Activated CD4-positive, alpha-beta T cell treated with anti-CD3 and anti-CD28 coated beads for 36 hours (primary cell): ENCODE measurements at places on chromosomes 3 and 15.

GRCh38 chr3:161859865-161860450, 363.4 kb downstream of the OTOL1 start:
- no peak for DNase-seq

DNA sequence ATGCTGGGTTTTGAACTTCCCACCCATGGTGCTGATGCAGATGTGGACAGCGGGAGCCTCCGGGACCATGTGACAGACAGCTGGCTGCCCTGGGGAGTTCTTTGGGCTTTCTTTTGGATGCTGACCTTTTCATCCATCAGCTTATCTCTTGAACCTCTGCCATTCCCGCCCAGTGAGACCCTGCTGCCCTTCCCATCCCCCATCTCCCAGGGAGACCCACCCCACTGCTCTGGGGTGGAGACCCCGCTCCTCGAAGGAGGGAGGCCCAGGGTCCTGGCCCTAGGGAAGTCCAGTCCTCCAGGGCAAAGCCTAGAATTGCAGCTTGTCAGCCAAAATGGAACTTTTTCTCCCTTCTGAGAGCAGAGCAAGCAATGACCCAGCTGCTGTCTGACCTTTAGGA, 64.0 kb downstream of the ITGA11 start:
- DNase-seq = no peak

DNA sequence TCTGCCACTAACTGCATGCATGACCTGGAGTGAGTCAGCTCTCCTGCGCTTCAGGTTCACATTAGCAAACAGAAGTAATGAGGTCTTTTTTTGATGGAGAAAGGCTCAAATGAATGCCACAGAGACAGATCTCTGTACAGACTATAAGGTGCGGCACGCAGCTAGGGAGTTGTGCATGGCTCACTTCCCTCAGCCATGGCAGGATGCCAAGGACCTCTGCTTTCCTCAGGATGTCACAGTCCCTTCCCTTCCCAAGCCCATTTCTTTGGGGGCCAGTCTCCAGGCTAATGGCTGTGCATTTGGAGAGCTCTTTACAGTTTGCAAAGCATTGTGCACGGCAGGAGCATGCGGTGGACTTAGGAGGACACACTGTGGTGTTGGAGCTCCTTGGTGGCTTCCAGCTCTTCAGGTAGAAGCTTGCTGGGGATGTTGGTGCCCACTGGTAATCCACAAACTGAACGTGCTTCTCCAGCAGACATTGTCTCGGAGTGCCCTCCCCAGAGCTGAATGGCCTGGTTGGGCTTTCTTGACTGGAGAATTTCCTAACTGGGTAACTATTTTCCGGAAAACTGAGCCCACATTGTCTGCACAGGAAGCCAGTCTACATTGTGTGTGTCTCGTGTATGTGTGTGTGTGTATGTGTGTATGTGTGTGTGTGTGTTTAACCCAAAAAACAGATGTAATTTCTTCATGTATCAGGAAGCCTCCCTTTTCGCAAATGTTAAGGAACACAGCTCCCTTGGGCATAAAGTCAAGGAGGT, 172.5 kb upstream of the TLE3 start:
- DNase-seq = no peak

DNA sequence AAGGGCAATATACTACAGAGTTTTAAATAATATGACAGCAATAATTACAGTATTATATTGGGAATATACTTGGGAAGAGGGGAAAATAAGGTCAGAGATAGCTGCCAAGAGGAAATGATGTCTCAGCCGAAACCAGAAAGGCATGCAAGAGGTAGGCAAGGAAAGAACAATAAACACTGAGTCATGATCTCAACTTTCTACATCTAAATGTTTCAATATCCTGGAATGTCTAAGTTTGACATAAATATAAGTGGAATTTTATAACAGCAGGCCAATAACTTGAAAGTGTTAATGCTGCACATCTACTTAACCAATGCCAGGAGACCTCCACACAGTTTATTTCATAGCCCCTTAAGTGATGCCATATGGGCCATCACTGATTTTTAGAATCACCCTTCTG, 99.8 kb upstream of the CPNE4 start:
- DNase-seq = no peak

- DNase-seq = no peak
Measured at GRCh38 chr3:40713306-40713705, 188.5 kb downstream of the ZNF621 start.

DNA sequence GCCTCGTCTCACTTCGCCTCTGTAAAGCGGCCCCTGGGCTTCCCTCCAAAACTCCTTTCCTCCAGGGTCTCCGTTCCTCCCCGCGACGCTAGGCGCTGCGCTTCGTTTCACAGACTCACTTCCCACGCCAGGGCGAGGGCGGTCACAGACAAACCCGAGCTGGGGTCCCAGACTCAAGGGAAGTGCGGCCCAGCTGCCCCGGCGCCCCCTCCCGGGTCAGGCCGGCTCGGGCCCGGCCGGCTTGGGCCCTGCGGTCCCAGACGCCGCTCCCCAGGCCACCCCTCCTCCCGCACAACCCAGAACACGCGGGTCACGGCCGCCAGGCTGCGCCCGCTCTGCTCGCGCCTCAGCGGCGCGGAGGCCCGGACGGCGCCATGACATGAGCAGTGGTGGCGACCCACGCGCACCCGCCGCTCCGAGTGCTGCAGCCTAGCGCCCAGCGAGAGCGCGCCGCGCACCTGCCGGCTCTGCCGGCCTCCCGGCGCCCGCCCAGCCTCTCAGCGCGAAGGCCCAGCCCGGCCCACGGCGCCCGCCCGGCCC, 547 bp downstream of the NUP210 start:
- peak; percentile 79 for DNase-seq

DNA sequence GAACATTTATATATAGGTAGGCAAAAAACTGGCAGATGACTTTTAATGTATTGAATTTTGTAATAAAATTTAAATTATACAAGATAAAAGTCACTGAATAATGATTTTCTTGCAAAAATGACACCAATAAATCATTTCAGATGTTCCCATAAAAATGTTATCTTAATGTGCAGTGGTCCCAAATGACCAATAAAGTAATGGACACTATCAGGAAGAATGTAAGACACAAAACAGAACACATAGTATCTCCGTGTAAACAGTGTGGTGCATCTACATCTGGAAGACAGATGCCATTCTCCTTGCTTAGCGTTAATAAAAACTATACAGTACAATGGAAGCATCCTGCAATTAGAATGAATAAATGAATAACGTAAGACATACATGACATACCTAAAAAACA, 41.5 kb downstream of the FGF7 start:
- no peak for DNase-seq

DNA sequence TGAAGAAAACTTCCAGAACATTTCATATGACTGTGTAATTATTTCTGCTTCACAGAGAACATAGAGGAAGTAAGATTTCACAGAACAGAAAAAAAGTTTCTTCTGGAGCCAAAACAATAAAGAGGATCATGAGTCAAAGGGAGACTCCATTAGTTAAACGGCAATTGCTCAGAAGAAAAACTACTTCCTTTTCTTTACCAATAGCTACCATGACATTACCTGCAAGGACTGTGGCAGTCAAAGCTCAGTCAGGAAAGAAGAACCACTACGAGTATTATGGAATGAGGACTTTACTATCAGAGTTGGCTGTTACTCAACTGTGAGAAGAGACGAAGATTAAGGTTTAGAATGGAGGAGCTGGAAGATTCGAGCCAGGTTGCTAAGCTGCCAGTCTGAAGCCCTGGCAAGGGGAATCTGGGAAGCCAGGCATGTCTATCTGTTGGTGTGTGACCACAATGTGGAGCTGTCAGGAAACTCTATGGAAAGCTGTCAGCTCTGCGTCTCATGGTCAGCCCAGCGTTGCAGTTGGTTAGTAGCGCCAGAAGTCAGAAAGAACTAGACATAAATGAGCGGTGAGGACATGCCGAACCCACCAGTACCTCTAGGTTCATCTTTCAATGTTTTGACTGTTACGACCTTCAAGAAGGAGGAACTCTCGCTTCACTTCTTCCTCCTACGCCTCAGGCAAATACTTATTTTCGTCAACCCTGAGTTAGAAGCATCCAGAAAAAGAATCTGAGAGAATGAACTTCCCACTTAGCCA, 604.3 kb downstream of the FGF12 start:
- no peak for DNase-seq

DNA sequence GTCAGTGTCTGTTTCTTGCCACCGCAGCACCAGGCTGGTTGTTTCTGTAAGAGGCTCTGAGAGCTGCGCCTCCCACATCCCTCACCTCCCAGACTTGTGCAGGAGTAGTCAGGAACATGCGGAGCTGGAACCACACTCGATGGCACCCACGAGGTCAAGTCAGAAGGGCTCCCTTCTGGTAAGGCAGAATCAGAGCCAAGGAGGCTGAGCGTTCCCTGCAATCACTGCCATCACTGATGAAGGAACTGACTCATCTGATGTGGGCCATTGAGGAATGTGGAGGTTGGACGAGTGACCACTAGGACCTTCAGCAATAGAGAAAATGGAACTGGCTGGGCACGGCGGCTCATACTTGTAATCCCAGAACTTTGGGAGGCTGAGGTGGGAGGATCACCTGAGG, 35.7 kb upstream of the BLM start:
- DNase-seq = no peak

DNA sequence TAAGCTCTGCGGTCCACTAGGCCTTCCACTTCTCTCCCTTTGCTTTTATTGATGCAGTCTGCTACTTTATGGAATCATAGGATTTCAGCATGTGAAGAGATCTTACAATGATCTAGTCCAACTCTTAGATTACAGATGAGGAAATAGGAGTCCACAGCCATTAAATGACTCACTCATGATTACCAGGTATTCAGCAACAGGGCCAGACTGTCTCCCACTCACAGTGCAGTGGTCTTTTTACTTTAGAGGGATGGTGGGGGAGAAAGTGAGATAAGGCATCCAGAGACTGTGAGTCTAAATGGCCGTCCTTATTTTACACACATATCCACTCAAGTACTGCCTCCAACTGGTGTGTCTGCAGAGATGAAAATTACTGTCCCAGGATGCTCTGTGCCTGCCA, 88.5 kb upstream of the SKOR1 start:
- DNase-seq = no peak
